ENCODE measurements at places on chromosomes 1 and 21.
A peak's percentile ranks its signal among the peaks of the same experiment; 100 is the strongest.

DNA sequence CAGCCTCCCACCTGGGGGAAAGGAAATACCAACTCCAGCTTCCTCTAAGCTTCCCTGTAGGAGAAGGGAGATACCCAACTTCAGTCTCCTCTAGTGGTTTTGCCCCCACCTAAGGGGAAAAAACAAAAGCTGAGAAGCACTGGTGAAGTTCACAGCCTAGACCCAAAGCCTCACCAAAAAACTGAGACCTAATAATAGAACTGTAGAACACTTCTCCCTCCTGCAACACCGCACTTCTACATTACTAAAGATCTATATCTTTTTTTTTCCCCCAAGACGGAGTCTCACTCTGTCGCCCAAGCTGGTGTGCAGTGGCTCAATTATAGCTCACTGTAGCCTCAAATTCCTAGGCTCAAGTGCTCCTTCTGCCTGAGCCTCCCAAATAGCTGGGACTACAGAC lies 43.2 kb downstream of the SLC2A1 start:
- DNase-seq = no peak

- DNase-seq = no peak
Observed at GRCh38 chr1:4005431-4005830, 105.4 kb upstream of the C1orf174 start.

GRCh38 chr1:13700521-13701270 lies 708 bp downstream of the PRDM2 start:
- peak; percentile 64 for DNase-seq

GRCh38 chr1:188433425-188433824 lies 1604.7 kb downstream of the PLA2G4A start:
- DNase-seq = no peak

DNA sequence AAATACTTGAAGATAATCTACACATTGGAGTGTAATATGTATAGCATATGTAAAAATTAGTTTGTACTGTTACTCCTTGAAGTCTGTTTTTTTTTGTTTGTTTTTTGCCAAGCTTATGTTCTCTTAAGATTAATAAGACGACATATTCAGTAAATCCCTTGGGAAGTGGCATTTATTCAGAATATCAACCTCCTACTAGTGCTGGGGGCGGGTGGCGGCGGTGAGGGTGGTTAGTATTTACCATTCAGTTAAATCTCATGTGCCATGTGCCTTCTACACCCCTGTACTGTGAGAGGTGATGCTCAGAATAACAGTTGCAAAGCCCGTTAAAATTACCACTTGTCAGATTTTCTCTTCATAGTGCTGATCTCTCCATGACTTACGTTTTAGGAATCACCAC lies 3.0 kb downstream of the BACH1 start:
- DNase-seq = no peak

GRCh38 chr1:8121261-8122159 lies 95.4 kb upstream of the ERRFI1 start:
- no peak for DNase-seq
